Amniotic epithelial cell (primary cell): ENCODE measurements at places on chromosomes 1 and 21.
A peak's percentile ranks its signal among the peaks of the same experiment; 100 is the strongest.

DNA sequence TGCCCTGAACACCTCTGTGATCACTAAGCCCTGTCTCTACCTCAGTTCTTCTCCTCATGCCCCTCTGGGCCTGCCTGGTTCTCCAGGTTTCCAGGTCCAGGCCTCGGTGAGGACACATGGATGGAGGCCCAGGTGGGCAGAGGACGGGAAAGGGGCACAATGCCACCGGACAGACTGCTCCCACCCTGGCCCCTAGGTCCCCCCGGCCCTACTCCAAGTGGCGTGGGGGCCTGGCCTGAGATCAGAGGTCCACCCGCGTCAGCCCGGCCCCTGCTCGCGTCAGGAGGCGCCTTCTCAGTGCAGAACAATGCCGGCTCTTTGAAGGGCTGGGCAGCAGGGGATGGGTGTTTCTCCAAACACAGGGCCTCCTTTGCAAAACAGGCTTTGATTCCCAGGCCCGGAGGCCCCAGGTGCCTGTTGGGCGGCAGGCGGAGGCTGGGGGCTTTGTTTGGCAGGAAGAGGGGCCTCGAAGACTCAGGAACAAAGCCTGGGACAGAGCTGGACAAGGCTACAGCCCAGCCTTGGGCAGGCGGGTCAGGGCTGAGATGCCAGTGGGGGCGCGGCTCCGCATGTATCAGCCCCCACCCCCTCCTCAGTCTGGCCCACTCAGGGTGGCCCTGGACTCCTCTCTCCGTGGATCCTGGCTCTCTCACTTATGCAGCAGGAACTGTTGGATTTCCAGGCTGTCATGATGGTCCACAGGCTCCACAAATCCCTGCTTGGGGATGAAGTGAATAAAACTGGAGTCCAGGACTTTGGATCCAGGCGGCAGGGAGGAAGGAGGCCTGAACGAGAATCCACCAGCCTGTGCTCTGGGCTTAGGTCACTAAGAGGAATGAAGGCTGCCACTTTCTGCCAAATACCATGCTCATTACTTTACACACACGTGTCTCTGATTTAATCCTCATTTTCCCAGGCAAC is 77.4 kb upstream of the SLC2A1 start:
- DNase-seq: no peak

GRCh38 chr1:84758968-84759491 is 68.8 kb upstream of the SSX2IP start:
- DNase-seq: peak; percentile 37

- DNase-seq: no peak
Observed at GRCh38 chr1:52532731-52533327, 20.1 kb downstream of the TUT4 start.

DNA sequence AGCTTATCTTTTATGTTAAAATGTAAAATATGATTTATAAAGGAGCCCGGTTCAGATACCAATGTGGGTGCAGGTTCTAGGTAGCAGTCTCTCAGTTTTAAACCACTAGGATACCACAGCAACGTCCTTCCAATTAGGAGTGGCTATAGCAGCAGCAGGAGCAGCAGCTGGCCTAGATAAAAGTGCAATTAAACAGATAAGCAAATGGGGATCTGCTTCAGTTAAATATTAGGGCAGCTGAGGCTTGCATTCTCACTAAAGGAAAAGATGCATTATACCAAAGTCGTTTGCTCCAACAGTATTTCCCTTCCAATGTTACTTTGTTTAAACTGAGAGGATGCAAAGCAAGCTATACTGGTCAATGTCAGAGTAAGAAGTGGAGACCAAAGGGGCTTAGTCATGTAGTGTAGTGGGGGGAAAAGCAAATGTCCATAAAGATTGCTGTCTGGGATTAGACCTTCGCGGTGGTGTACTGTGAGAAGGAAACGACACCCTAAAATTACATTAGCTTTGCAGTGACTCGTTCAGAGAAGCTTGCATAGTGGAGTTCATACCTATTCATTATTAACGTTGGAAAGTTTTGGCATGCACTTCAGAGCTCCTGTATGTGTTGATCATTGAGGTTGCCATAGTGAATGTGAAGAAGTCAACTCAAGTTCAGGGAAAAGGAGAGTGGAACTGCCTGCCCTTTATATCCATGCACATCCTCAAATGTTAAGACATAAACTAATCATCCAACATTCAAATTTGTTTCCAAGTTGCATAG is 272.2 kb downstream of the VAV3 start:
- no peak for DNase-seq

GRCh38 chr1:116881879-116882520 is 27.7 kb upstream of the PTGFRN start:
- DNase-seq: peak; percentile 83

DNA sequence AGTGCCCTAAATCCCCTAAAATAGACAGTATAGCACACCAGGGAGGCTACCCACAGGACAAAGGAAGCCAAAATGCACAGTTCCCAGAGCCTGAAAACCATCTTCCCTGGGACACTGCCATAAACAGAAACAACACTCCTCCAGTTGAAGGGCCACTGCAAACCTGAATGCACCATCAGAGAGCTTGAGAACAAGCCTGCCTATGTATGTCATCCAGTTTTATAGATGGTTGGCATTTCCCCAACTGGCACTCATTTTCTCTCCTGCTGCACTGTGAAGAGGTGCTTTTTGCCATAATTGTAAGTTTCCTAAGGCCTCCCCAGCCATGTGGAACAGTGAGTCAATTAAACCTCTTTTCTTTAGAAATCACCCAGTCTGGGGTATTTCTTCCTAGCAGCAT is 169.0 kb downstream of the AGBL4 start:
- DNase-seq: no peak

DNA sequence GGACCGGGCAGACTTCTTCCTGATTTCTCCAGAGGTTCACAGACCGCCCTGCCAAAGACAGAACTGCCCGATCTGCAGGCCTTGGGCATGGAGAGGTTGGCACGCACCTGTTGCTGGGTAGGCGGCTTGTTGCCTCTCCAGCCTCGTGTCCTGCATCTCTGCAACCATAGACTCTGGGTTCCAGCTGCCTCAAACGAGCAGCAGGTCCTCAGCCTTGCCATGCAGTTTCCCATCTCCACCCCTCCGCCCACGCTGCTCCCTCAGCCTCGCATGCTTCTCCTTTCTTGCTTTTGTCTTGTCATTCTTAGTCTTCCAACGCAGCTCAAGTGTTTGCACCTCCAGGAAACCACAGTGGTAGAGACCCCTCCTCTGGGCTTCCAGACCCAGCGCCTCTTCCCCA is 126.2 kb downstream of the LACTBL1 start:
- no peak for DNase-seq

- no peak for DNase-seq
Observed at GRCh38 chr1:62084310-62084890, 110.2 kb upstream of the L1TD1 start.

DNA sequence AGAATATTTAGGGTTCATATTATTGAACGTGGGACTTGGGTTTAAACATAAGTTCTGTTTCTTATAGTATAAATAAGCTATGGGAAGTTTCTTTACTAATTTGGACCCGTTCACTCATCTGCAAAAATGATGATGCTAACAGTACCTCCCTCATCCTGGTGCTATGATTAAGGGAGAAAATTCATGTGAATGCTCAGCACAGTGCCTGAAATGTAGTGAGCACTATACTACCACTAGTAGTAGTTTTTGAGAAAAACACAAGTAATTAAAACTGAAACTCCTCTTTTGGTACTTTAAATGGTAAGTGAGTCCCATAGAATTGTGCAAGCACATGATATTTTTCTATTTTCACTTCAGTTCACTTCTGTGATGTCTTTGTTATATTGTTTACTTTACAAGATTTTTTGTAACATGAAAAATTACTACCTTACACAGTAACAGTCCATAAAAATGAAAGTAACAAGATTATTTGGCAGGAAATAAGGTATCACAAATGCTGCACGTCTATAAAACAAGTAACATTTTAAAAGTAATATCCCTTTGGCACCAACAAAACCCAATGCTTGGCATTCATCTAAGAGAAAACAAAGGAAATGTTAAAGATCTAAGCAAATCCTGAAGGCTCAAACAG is 11.3 kb upstream of the PTPRC start:
- DNase-seq: no peak

GRCh38 chr1:45213892-45214291 is 7.5 kb upstream of the ZSWIM5 start:
- no peak for DNase-seq

GRCh38 chr1:183233113-183233512 is 47.0 kb downstream of the LAMC2 start:
- DNase-seq: no peak

- DNase-seq: peak; percentile 70
Observed at GRCh38 chr1:109636201-109636952, 16.7 kb downstream of the AMPD2 start.

- DNase-seq: no peak
Observed at GRCh38 chr1:57013522-57013921, 47.7 kb upstream of the C8B start.

- DNase-seq: no peak
Observed at GRCh38 chr1:51957618-51958017, 32.9 kb downstream of the RAB3B start.
